ENCODE measurements at places on chromosomes 2 and 18.

GRCh38 chr2:227460070-227460485 is 11.9 kb upstream of the AGFG1 start:
- no peak for DNase-seq

- DNase-seq = peak; percentile 85
Measured at GRCh38 chr2:216690853-216691741, 4.3 kb downstream of the IGFBP5 start.

DNA sequence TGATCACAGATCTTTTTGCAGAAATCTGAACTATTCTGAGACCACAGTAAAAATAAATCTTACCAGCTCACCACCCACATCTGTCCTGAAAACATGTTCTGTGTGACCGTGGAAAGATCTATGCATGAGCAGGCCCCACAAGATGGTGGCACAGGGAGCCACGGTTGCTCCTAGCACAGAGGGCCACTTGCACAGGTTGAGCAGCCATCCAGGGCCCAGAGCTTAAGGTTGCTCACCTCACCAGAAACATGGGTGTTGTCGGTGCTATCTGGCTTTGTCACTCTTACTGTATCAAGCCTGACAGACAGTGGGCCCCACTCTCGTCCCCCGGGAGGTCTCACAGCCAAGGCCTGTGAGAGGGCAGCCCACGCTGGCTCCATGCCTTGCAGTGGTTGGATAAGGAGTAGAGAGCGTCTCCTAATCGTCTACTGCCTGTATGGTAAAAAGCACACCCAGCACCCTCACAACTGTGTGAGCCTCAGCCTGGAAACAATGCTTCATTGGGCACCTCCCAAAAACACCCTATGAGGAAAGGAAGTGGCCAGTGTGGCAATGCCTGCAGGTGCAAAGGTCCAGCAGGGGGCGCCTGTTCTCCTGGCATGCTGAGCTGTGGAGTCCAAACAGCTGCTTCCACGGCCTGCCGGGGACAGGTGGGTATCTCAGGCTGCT is 19.6 kb downstream of the TUBB6 start:
- peak; percentile 63 for DNase-seq

DNA sequence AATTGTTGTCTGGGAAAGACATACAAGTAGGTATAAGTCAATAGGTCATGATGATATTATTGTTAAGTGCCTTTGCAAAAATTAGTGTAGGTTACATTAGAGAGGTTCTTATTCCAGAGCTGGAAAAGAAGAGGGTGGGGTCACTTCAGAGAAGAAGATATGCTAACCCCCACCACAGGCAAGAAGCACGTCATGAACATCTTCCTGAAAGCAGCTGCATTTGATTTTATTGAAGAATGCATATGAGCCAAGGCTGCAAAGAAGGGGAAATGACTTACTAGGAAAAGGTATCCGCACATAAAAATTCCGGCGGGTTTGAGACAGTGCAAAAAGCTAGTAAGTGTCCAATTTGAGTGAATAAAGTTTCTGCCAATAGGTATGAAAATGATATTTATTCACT is 195.3 kb upstream of the CDH2 start:
- no peak for DNase-seq

DNA sequence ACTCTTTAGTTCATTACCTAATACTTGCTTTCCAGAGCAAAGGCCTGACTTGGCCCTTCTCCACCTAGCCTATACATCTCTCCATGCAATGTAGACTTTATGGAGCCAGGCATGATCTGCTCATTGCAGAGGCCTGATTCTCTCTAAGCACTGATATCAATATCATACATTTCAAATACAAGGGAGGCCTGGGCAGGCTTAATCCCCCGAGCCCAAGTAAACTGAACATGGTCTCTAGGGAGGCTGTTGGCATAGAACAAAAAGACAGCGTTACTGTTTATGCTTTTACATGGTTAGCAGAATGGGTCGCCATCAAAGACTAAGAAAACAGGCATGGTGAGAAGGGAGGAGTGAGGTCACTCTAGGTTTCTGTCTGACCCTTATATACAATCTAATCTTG is 695.1 kb downstream of the ZEB2 start:
- DNase-seq = no peak

- no peak for DNase-seq
Measured at GRCh38 chr18:24342347-24342746, 55.3 kb downstream of the OSBPL1A start.

- DNase-seq = no peak
Measured at GRCh38 chr2:206562375-206562774, 79.9 kb upstream of the FAM237A start.

GRCh38 chr2:196607073-196607472 is 32.4 kb upstream of the CCDC150 start:
- no peak for DNase-seq

DNA sequence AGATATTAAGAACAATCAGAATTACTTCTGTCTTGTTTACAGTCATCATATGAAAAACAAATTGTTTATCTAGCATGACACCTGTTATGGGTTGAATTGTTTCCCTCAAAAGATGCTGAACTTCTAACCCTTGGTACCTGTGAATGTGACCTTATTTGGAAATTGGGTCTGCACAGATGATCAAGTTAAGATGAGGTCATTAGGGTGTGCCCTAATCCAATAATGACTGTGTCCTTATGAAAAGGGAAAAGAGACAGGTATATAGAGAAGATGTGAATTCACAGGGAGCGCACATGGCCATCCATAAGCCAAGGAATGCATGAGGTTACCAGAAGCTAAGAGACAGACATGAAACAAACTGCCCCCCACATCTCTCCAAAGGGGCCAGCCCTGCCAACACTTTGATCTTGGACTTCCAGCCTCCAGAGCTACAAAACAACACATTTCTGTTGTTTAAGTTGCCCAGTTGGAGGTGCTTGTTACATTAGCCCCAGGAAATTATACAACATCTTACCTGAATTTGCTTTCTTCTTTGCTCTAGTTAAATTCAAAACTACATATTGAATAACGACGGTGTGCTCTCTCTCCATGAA is 2.3 kb upstream of the HPCAL1 start:
- no peak for DNase-seq

DNA sequence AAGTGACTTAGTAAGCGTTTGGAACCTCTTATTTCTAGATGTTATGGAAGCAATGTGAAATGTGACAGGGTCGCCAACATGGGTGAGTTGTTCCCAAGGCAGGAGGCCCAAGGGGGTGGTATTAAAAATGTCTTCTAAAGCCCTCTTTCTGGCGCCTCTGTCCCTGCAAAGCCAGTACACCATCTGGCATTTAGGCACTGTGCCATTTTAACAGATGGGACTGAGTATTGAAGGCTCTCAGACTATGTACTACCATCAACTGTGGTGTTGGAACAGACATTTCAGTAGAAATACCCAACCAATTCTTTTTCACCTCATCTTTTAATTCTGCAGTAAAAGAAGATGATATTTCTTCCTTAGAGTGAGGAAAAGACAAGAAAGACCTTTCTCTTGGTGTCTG is 384.5 kb upstream of the MMADHC start:
- DNase-seq = no peak

GRCh38 chr2:150485114-150485870 is 2.2 kb downstream of the RND3 start:
- DNase-seq = peak; percentile 59

DNA sequence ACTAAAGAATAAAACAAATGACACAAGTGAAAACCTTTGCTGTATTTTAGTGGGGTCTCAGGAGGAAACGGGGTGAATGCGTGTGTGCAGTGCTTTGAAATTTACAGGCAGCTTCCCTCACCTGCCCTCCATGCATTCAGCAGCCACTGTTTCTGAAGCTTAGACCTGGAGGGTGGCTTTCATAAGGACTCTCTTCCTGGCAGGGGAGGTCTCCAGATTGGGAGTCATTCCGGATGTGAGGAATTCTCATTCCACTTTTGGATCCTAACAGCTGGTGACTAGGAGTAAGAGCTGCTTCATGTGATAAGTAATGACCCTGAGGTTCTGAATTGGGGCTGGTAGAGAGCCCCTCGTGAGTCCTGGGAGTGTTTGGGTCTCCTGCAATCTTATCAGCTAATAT is 192.5 kb downstream of the SH3BP4 start:
- no peak for DNase-seq

DNA sequence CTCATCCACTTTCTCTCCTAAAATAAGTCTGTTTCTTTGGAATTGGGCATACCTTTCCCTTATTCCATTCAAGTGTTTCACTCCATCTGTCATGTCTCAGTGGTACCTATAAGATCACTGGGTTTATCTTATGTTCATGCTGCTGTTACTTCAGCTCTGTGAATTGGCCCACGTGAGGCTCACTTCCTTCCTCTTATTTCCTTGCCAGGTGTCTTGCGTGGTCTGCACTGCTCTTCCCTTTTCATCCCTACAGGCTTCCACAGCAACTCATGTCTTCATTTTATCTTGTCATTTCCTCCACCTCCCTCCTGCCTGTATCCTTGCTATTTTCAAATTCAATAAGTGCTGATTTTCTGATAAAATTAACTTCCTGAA is 159.1 kb upstream of the ALPP start:
- DNase-seq = no peak

DNA sequence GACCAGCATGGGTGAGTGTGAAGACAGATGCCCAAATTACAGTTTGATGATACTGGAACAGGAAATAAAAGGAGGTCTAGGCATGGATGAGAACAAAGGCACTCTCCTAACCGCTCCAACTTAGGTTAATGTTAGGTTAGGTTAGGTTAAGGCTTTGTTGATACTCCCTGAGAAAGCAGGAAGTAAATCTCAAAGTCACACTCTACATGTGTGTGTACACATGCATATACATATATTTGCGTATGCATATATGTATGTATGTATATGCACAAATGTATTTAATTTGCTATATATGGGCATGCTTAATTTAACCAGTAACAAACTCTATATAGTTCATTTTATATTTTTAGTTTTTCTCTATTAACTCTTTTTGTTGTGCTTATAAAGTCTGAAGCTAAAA is 139.3 kb downstream of the UPP2 start:
- DNase-seq = no peak

DNA sequence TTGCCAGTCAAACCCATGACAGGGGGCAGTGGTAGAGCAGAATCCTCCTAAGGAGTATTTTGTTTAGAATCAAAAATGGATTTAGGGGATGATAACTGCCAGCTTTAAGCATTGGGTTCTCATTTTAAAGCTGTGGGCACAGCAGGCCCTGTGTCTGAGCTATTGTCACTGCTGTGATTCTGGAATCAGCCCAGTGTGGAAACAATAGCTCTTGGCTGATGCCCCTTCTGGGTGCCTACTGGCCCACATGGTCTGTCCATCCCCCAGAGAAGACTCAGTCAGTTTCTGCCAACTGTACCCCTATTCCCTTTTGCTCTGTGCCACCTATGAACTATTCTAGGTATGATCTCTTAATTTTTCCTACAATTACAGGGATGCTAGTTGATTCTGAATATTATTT is 91.7 kb upstream of the LRRTM1 start:
- no peak for DNase-seq

DNA sequence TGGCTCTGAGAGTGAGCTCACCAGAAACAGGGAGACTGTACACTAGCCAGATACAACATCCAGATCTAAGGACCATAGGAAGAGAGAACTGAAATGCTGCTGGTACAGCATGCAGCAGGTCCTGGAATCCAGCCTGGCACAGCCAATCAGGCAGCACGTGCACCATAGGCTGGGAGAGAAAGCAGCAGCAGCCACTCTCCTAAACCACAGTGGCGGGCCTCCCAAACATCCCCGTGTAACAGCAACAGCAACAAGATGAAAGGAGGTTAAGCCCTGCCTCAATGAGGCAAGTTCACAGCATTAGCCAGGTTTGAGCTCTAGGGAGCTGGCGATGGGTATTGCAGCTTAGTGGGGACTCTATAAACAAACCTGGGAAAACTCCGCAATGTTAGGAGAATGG is 192.0 kb downstream of the EPHA4 start:
- DNase-seq = no peak

Data from NCI-H2081 (cell line).